Mucosa of gallbladder (tissue), 1 donor: ENCODE measurements at places on chromosomes 3 and 15. TPM values are rescaled to one million over a fixed set of nuclear protein-coding genes. Genes with fewer than 3 reads are reported as not detected.

- no peak for DNase-seq
Measured at GRCh38 chr3:22947851-22948250, 255.3 kb upstream of the UBE2E2 start.

GRCh38 chr3:134922101-134922500 lies 127.0 kb downstream of the EPHB1 start:
- DNase-seq, result no peak

SYNPR gene
- total RNA-seq, result not detected

- DNase-seq, result no peak
Measured at GRCh38 chr3:105394177-105394576, 27.5 kb downstream of the ALCAM start.

EFHB gene
- total RNA-seq, result 0.75 TPM

DNA sequence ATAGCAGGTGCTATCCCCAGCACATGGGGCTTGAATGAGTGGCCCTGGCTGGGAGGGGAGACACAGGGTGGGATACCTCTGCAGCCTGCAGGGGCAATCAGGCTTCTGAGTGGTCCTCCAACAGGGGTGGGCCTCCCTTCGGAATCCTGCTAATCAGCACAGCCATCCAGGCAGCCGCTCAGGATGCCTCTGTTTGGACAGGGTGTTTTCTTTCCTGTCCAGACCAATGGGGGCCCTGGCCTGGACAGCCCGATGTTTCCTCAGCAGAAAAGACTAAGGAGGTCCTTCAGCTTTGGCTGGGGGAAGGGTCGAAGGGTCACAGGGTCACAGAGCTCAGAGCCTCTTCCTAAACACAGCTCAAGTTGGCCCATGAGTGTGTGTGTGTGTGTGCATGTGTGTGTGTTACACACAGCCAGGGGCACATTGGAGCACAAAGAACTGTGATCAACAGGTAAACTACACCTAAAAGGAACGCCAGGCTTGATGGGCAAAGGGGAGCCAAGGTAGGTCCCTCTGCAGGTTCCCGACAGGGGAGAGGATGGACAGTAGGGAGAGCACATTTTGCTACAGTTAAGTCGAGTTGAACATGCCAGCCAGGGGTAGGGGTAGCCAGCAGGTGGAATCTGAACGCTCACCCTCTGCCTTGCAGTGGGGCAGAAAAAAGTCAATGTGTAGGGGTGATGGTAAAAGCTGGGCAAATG lies 1.1 kb upstream of the HAPLN3 start:
- no peak for DNase-seq

- DNase-seq, result no peak
Measured at GRCh38 chr15:49135911-49136310, 19.5 kb downstream of the COPS2 start.

GRCh38 chr15:101805605-101806345 lies 2.5 kb downstream of the OR4F6 start:
- no peak for DNase-seq

ATP13A5 gene
- 0.86 TPM for total RNA-seq

CFAP161 gene
- 0.17 TPM for total RNA-seq

DNA sequence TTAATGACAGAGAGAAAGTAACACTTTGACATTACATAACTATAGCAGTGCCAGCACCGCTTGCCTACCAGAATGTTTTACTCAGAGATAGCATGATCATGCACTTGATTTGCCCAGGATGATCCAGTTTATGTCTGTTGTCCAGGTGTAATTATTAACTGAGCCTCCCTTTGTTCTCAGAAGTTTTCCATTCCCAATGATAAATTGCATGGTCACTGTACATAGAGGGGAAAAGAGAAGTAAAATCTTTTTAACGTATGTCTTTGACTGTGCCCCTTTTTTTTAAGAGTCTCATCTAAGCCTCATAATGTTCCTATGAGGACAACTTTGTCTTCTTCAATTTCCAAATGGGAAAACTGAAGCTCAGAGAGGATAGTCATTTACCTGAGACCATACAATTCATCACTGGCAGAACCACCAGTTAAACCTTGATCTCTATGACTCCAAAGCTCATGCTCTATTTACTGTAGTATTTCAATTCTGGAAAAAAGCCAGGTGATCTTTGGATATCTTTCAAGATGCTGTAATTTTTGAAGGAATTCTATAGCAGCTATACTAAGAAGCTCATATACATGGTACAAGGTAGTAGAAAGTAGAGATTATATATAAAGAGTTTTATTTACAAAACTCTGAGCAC lies 25.1 kb downstream of the C3orf85 start:
- no peak for DNase-seq

GRCh38 chr3:147838652-147839051 lies 429.5 kb downstream of the ZIC1 start:
- DNase-seq, result no peak

GRCh38 chr3:127053450-127053849 lies 70.5 kb downstream of the PLXNA1 start:
- no peak for DNase-seq

DNA sequence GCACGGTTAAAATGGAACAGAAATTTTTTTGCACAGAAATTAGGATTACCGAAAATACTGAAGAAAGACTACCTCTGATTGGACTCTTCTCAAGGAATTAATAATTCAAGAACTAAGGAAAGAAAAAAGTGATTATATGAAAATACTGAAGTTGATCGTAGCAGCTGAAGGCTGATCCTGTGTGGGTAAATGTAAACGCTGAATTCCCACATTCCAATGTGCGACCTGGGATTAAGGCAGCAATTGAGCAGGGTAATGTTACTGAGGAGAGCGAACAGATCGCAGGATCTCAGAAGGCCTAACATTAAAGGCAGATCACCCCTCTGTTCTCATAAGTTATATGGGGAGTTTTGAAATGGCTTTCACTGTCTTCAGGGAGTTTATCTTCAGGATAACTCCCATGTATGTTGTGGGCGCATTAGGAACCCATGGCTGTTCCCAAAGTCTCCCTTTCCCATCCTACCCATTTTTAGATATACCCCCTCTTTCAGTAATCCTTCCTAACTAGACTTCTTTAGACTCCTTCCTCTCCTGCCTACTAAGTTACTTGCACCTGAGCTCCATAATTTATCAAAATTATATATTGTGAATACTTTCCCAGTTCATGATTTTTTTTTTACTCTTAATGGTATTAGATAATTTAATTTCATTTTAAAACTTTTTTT lies 1.0 kb upstream of the UBL7 start:
- DNase-seq, result no peak

CCDC54 gene
- not detected for total RNA-seq

NANOGP8 gene
- total RNA-seq, result 0.46 TPM
